ENCODE measurements at places on chromosomes 4 and X.

- DNase-seq: no peak
These were observed 756.9 kb downstream of the FAT4 start for GRCh38 chr4:126071346-126072333.

GRCh38 chr4:7872264-7872771, 67.3 kb downstream of the AFAP1 start:
- DNase-seq: no peak

DNA sequence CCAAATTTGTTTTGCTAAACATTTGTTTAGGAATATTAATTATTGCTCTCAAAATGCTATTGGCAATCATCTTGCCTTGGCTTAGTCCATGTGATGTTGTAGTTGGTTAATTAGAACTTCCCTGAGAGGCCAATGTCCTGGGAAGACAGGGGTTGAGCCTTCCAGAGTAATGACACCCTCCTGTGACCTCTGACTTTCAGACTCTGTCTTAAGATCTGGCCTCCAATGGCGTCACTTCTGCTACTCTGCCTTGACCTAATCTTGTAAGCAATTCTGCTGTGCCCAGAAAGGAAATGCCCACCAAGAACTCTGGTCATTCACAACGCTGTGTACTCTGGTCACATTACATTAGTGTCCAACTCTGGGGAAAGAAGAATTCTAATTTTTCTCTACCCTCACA, 111.9 kb downstream of the SH3RF1 start:
- no peak for DNase-seq

- no peak for DNase-seq
These were observed 1083.1 kb upstream of the PCDH10 start for GRCh38 chr4:132065940-132066495.

- DNase-seq: no peak
These were observed 121.0 kb upstream of the STOX2 start for GRCh38 chr4:183783991-183784553.

- no peak for DNase-seq
These were observed 8.3 kb downstream of the HNRNPDL start for GRCh38 chr4:82421796-82422560.

GRCh38 chr4:158300012-158300411, 89.7 kb downstream of the TMEM144 start:
- no peak for DNase-seq

- no peak for DNase-seq
These were observed 7.0 kb downstream of the MXD4 start for GRCh38 chr4:2254665-2255500.

GRCh38 chr4:107885865-107886264, 45.5 kb upstream of the CYP2U1 start:
- DNase-seq: no peak

DNA sequence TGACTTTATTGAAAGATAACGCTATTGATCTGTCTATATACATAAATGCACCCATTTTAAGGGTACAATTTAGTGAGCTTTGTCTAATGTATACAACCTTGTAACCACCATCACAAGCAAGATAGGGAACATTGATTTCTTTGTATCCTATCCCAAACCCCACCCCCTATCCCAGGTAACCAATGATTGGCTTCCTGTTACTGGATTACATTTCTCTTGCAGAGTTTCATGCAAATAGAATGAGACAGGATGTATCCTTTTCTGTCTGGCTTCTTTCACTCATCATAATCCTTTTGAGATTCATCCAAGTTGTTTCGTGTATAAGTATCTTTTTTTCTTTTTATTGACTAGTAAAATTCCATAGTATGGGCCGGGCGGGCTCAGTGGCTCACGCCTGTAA, 1.6 kb upstream of the GRIPAP1 start:
- no peak for DNase-seq

DNA sequence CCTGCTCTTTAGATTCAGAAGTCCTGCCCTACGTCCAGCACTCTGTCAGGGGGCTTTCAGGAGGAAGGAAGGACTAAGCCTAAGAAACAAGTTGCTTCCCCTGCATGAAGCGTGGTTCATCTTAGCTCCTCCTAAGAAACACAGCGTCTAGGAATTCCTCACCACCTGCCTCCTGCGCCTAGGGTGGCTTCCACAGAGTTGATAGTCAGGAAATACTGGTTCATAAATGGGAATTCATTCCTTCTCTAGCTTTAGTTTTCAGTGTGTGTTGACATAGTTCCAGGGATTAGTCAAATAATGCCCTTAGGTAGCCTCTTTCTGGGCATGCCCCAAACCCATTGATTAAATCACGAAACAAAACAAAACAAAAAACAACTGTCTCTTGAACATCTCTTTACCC, 1.7 kb upstream of the MXRA5 start:
- no peak for DNase-seq

DNA sequence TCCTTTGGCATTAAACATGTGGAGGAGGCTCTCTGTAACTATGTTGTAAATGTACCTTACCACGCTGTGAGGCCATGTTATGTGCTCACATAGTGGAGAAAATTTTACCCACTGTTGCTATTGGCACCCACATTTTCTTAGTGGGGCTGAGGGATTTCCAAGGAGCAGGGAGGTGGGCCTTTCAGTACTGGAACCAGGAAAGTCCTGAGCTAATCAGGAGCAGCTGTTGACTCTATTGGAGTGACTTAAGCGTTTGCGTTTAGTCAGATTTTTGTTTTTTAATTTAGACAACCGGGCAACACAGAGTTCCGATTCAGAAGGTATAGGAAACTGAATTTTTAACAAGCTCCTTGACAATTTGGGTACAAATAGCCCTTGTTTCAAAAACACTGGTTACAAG, 30.7 kb upstream of the WDR17 start:
- no peak for DNase-seq

DNA sequence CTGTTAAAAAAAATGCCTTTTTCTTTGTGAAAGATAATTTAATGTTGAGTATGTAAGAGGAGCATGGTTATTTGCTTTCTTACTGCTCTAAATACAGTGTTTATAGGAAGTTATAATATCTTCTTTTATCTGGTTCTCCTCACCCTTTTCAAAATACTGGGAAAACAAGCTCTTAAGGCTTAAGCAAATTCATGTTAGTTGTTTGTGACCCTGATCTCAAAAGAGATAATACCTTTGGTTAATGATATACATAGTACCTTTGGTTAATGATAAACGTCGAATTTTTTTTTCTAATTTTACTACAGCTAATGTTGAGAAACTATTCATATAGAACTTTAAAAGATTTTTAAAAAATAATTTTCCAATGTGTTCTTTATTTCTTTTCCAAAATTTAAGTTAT, 180.1 kb downstream of the RAPGEF2 start:
- DNase-seq: no peak

- no peak for DNase-seq
These were observed 474.7 kb downstream of the TRIML1 start for GRCh38 chr4:188613976-188614375.

- no peak for DNase-seq
These were observed 33.7 kb downstream of the ADAD1 start for GRCh38 chr4:122412547-122412946.

GRCh38 chr4:34108391-34108790, 2135.9 kb downstream of the ARAP2 start:
- DNase-seq: no peak

DNA sequence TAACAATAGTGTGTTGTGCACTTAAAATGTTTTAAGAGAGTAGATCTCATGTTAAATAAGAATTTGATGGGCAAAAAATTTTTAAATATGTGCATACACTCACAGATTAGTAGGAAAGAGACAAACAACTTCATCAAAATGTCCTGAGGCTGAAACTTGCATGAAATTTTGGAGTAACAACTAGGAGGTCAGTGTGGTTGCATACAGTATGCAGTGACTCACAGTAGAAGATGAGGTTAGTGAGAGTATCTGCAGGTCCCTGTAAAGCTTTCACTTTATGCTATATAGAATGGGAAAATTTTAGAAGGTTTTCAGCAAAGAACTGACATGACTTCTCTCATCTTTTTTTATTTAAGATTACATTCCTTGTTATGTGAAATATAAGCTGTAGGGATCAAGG, 453.1 kb upstream of the KLHL4 start:
- DNase-seq: no peak

- DNase-seq: peak; percentile 34
These were observed at the start of gene PKD2 for GRCh38 chr4:88007304-88008121. Gene PKD2, plus strand, starts transcription at chr4:88007635. Its CDS starts 99 bp downstream, at chr4:88007734.

- DNase-seq: no peak
These were observed 79.4 kb downstream of the SYNPO2 start for GRCh38 chr4:118968005-118968404.

GRCh38 chrX:139298437-139298836, 232.1 kb upstream of the F9 start:
- DNase-seq: no peak

DNA sequence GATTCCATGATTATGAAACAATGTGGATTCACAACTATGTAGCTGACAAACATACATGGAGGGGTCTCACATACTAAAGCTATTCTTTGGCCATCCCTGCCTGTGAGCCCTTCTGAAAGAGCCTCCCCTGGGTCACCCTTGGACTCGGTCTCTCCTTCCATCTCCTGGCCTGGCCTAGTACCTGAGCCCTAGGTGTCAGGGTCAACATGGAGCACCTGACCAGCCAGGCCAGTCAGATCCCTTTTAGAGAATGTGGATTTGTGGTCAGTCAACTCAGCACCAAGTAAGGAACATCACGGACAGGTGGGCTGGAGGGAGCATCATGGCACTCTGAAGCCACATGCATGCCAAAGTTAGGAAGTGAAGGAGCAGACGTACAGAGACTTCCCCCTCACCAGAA, 16.3 kb downstream of the ATP8A1 start:
- DNase-seq: no peak

- no peak for DNase-seq
These were observed 493.8 kb downstream of the FAT4 start for GRCh38 chr4:125808570-125808969.

DNA sequence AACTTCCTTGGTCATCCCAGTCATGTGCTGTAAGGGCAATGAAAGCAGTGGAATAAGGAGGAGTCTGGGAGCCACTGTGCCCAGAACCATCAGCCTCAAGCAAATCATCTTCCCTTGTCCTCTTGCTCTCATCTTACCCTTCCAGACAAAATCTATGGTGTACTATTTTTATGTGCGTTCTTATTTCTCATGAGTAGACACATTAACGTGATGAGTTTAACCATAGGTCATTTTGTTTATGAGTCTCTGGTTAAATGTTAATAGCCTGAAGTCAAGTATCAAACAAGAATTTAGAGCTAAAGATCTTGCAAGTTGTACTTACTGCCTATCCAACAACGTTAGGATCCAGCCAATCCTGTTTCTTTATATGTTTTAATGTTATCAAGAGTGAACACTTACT, 495.3 kb downstream of the SPRY1 start:
- no peak for DNase-seq

- no peak for DNase-seq
These were observed 14.2 kb downstream of the ZNF185 start for GRCh38 chrX:152912106-152912505.

DNA sequence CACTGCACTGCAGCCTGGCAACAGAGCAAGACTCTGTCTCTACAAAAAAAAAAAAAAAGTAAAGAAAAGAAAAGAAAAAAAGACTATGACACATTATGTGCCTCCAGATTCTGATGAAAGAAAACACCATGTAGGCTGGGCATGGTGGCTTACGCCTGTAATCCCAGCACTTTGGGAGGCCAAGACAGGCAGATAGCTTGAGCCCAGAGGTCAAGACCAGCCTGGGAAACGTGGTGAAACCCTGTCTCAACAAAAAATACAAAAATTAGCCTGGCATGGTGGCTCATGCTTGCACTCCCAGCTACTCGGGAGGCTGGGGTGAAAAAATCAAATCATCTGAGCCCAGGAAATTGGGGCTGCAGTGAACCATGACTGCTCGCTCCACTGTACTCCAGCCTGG, 19.4 kb downstream of the THOC2 start:
- no peak for DNase-seq

- DNase-seq: no peak
These were observed 66.3 kb upstream of the FAM9C start for GRCh38 chrX:13110433-13111324.

GRCh38 chrX:56728752-56729151, 291 bp upstream of the NBDY start:
- DNase-seq: no peak

DNA sequence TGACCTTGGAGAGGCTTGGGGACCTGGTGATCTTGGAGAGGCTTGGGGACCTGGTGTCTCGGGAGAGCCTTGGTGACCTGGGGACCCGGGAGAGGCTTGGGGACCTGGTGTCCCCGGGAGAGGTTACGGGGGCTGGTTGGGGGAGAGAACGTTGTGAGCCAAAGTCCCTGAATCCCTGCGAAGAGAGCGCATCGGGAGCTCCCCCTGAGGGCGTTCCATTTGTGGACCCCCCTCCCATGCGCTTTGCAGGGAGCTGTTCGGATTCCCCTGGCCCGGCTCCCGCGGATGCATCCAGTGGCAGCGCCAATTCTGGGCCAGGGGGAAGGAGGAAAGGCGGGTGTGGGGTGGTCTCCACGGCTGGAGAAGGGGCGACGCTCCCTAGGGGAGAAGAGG, 13.3 kb downstream of the SHOX start:
- DNase-seq: no peak

- no peak for DNase-seq
These were observed 102.6 kb upstream of the PRKX start for GRCh38 chrX:3815896-3816664.

- no peak for DNase-seq
These were observed 207.5 kb downstream of the PDGFC start for GRCh38 chr4:156764145-156764544.

DNA sequence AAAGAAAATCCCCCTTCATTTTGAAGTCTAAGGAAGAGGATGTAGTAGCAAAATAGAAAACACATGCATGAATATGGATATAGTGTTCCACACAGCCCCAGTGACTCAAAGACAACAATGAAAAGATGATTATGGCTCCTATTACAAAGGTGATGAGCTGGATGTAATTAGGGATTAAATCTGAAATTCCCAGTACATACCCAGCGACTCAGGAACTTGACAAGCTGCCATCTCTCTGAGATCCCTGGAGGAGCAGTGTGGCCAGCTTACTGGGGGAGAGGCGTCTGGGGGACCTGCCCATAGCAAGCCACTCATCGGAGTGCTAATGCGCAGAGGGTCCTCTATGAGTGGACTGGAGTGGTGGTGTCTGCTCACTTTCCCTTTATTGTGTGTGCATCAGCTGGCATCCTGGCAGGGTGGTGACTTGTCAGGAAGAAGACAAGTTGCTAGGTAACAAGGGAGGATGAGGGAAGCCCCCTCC, 42.7 kb upstream of the MGST2 start:
- no peak for DNase-seq

- DNase-seq: no peak
These were observed 54.4 kb downstream of the PGRMC1 start for GRCh38 chrX:119290476-119290875.

- no peak for DNase-seq
These were observed 915 bp downstream of the MSANTD1 start for GRCh38 chr4:3249711-3250437.

- no peak for DNase-seq
These were observed 2390.9 kb downstream of the PCDH7 start for GRCh38 chr4:33111117-33111516.

DNA sequence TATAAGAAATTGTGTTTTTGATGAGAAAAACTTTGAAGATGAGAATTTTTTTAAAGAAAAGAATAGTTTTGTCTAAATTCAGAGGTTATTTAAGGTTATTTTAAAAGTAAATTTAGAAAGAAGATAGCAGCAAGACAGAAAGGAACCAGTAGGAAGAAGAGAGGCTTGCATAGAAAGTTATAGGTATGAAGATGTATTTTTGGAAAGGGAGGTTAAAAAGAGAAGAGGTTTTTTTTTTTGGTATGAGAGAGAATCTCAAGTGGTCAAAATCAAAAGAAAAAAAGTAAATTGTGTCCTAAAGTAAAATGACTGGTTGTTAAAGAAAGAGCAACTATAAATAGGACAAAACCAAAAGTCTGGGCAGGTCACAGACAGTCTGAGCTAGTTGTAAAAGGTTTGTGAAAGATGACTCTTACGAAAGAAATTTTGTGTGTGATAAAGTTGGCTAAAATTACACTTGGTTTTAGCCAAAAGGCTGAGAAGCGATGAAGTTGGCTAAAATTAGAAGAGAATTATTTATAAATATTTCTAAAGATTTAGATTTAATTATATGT, 16.4 kb upstream of the EIF4E start:
- no peak for DNase-seq
